Activated T-helper 1 cell treated with anti-CD3 and anti-CD28 coated beads, Interleukin-2, amount 50 U/mL, for 16 hours (primary cell): ENCODE measurements at places on chromosomes 1 and 21.

DNA sequence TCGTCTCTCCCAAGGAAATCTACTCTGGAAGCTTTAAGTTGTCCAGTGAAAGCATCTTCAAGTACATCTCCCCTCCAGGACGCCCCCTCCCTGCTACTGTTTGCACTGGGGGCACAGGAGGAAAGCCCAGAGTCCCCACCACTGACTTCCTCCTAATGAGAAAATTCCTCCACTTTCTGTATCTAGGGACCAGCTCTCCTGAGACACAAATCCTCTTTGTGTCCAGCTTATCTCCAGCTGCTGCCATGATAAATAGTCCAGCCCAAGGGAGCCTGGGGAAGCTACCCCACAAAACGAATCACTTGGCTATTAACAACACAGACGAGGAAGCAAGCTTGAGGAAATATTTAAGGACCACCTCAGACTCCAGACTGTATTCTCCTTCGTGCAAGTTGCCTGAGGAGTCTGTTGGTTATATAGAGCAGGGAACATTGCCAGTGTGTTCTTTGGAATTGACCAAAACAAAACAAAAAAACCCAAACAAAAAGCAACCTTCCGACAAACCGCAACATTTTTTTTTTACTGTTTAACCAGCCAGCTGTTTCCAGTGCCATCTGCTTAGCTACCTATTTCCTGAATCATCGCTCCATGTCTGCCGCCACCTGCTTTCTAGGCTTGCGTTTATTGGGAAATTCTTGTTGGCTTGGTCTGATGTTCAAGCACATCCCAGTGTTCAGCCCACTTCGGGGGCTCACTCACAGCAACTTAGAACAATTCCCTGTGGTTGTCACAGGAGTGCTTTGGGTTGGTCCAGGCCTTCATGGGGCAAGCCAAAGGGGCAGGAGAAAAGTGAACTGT is 7.7 kb downstream of the C1orf226 start:
- DNase-seq = no peak

DNA sequence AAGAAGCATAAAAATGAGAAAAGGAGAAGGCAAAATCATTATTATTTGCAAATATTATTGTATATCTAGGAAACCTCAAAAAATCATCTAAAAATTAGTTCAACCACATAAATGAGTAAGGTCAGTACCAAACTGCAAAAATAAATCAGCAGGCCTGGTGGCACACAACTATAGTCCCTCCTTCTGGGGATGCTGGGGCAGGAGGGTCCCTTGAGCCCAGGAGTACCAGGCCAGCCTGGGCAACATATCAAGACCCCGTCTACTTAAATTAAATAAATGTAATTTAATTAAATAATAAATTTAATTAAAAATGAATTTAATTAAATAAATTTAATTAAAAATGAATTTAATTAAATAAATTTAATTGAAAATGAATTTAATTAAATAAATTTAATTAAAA is 40.3 kb upstream of the TRIM67 start:
- no peak for DNase-seq

GRCh38 chr1:234751678-234752077 is 141.7 kb upstream of the IRF2BP2 start:
- DNase-seq = no peak

- no peak for DNase-seq
Observed at GRCh38 chr1:112673592-112674439, 643 bp upstream of the MOV10 start.

DNA sequence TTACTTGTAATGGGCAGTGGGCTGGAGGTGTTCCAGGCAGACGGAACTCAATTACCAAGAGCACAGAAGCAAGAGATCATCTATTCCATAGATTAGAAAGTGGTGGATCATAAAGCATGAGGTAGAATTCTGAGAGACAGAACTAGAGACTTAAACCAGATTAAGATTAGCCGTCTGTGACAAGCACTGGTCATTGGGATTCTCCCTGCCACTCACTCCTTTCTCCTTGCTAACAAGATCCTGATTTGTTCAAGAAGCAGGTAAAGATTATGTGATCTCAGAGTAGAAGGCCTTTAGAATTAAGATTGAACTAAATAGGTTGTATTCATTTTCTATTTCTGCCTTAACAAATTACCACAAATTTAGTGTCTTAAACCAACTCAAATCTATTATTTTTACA is 1.5 kb upstream of the HSPA13 start:
- DNase-seq = no peak

DNA sequence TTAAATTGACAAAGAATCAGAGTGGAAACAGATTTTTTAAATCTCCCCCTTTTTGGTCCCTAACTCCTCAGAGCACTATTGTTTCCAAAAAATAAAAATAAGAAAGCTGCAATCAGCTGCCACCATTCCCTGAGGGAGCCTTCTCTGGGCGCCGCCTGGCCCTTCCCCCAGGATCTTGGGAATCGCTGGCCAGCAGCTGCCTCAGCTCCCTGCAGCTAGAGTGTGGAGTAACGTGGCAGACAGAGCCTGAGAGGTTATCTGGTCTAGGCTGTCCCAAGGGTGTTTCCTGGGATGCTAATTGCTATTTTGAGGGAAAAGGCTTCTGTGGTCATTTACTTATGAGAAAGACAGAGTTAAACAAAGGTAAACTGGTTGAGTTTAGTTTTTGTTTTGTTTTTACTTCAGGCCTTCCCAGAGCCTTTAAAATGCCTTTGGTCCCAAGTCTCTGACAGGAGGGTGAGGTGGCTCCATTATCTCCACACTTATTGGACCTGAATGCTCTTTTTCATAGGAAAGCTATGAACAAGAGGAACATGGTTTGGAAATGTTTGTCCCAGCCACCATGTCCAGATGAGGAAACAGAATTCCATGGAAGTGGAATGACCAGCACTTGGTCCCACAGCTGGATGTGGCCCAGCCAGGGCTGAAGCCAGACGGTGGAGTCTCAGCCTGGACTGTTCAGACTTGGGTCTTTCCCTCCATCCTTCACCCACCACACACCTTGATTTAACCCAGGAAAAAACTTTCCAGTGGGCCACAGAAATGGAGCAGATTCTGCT is 14.1 kb upstream of the KIAA1614 start:
- no peak for DNase-seq

DNA sequence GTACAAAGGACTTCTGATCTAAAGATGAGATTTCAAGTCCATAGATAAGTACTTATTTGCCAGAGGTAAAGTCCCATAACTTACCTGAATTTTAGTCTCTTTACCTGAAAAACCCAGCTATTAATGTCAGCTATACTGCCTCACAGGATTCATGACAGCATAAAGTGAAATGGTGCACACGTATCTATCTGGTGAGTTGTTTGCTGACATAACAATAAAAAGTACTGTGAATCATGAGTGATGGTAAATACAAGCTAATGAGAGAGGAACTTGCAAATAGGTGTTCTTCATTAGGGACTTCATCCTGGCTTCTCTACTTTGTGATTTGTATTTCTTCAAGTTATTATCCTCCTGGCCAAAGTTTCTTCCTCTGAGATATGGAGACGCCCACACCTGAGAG is 225.1 kb upstream of the C8B start:
- no peak for DNase-seq
